Stimulated activated CD8-positive, alpha-beta memory T cell treated with anti-CD3 and anti-CD28 coated beads, Interleukin-15, amount 100 ng/mL, for 48 hours (primary cell): ENCODE measurements at places on chromosomes 4 and X.

DNA sequence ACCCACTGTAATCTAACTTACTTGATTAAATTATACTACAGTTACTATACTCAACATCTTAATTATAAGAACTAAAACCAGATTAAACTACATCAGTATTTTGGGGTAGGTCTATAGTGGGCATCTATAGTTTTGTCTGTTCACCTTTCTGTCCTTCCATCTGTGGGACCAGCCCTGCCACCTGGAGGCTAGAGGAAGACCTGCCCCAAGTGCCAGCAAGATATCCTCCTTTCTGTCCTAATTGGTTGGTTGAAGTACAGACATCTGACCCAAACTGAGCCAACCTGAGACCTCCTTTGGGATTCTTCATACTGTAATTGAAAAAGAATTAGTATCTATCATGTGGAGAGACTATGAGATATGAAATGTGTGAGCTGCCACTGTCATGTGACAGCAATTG lies 172.2 kb upstream of the TLL1 start:
- DNase-seq: no peak

DNA sequence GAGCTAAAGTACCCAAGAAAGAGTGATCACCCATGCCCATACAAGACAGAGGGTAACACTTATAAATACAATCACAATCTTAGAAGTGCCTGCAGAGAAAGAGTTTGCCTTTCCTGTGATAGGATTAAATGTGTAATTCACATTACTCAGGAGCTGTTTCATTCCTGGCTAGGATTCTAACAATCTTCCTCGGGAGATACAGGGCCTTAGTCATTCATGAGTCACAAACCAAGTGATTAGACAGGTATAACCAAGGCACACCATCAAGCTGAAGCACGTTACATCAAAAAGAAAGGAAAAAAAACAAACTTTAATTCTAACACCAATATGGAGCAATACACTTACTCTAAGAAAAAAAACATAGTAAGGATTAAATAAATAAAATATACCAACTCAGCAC lies 14.9 kb downstream of the ABCG2 start:
- no peak for DNase-seq

DNA sequence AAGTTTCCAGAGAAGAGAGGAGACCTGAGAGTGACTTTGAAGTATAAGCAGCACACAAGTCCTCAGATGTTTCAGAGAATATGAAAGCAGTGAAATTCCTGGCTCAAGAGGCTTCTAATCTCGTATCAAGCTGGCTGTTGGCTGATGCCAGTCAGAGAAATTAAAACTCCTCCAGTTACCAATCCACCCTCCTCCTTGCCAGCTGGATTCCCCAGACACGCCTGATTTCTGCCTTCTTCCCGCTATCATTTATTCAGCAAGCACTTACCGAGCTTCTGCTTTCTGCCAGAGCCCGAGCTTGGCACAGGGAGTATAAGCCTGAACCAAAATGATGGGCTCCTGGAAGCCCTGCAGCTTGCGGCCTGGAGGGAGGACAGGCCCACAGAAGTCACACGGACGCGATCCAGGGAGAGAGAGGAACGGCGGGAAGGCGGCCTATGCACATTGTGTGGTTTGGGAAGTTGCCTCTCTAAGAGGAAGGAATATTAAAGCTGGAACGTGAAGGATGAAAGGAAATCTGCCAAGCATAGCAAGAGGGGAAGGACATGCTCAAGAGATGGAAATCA lies 102.4 kb upstream of the TBL1X start:
- DNase-seq: no peak

DNA sequence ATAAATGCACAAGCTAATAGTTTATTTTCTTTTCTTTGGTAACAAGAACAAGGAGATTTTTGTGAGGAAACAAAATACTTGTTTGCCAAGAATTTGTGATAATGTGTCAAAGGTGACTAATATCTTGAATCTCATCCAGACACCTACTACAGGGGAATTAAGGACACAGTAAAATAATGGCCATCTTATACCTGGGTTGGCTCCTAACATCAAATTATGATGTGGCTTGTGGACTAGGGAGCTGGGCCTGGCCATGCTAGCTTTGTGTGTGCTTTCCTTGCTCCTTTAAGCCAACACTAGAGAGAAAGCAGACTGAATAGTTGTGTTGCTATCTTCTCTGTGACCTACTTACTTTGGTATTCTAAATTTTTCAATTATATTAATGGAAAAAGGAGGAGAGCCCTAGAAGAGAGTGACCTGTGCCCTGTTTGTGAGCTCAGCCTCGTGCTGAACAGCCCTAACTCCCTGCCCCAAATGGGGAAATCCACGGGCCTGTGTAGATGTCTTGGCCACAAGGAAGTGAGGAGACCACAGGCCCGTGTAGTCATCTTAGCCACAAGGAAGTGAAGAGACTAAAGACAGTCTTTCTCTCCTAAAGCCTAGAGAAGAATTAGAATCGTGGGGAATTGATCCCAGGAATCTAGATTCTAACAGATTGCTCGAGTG lies 23.3 kb downstream of the ARHGAP24 start:
- no peak for DNase-seq

DNA sequence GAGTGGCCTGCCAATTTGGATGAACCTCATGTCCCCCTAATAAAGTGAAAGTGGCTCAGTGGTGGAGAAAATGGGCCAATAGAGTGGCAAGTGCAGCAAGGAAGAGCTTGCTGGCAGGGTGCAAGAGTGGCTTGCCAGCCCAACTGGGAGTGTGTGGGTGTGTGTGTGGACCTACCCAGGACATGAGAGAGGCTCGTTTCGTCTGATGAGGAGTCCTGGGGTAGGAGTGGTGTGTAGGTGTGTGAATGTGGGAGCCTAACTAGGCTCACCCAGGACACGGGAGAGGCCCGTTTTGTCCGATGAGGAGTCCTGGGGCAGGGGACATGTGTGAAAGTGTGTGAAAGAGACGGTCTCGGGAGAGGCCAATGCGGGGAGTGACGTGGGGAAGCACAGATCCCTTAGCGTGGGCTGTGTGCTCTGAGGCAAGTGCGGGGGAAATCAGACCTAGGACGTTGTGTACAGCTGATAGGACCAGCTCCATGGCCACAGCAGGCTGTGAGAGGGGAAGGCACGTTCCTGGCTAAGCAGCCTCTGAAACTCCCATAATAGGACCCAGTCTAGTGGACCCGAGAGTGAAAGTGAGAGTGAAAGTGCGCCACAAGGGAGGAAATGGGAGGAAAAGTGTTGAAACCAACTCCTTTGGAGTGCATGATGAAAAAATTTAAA lies 5.3 kb downstream of the GAGE10 start:
- DNase-seq: no peak

GRCh38 chrX:52821079-52821760 lies 10.1 kb downstream of the XAGE5 start:
- DNase-seq: no peak

DNA sequence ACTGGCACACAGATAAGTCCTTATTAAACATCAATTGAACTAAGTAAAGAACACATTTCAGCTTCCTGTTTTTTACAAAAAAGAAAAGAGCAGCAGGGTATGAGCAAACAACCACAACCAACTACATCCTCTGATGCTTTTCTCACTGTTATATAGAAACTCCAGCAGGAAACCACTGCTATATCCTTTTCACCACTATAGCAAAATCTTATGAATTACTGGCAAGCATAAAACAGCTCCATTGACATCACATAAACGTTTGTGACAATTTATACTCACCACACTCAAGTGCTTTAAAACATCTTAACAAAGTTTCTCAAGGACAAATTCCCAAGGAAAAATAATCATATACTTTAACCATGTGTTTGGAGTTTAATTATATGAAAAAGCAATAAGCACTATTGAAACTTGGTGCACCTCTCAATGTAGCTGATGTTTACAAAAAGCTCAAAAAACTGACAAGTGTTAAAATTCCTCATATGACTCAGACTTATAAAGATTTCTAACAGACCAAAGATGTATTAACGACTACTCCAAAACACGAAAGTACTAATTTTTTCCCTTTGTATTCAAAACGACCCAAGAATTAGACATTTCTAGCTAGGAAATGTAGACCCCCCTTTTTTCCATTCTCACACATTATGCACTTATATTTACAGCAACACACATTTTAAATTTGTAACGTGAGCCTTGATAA lies 12.9 kb downstream of the GPRIN3 start:
- DNase-seq: no peak

GRCh38 chr4:42330002-42330592 lies 67.2 kb upstream of the SHISA3 start:
- no peak for DNase-seq

DNA sequence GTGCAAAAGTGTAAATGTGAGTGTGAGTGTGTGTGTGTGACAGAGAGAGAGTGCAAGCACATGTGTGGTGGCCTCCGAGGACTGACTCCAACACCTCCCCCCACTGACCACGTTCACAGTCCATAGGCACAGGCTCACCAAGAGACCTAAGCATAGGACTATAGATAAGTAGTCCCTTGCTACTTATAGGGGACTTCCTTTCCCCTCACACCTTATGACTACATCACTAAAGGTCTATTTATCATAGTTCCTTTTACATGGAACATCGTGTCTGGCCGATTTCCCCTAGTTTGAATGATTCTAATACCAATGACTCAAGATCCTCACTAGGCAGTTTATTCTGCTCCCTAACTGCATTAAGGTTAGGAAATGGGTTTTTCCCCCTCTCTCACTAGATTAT lies 17.8 kb downstream of the FRMPD3 start:
- no peak for DNase-seq

- DNase-seq: no peak
These were observed 68.7 kb downstream of the MEPE start for GRCh38 chr4:87901422-87901992.

GRCh38 chrX:19827088-19827487 lies 60.3 kb downstream of the SH3KBP1 start:
- DNase-seq: no peak

GRCh38 chrX:132216806-132217202 lies 2.4 kb downstream of the RAP2C start:
- DNase-seq: no peak

- DNase-seq: no peak
These were observed 453.1 kb downstream of the CCSER1 start for GRCh38 chr4:90580326-90580725.

GRCh38 chr4:70533211-70533610 lies 14.8 kb downstream of the AMTN start:
- DNase-seq: no peak

DNA sequence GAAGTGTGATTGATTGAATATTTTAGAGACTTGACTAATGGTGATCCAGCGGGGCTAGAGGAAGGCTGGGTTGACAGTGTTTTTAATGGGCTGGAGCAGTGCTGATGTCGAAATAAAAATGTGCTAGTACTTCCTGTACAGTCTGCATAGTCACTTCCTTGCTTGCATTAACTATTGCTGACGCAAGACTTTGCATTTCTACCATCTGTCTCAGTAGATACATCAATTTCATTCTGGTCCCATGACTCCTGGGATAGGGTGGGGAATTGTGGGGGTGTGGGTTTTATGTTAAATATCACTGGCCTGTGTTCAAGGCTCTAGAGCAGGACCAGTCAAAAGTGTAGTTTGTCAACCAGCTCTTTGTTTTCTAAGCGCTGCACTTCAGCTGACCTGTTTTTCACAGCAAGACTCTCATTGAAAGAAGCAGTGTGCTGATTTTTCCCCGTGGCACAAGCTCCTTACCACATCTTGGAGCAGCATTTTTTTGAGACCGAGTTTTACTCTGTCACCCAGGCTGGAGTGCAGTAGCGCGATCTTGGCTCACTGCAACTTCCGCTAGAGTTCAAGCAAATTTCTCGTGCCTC lies 35.2 kb upstream of the PHEX start:
- DNase-seq: no peak

- DNase-seq: no peak
These were observed 58.5 kb upstream of the NUDT6 start for GRCh38 chr4:122980860-122981259.

- DNase-seq: no peak
These were observed 67.4 kb upstream of the QRFPR start for GRCh38 chr4:121448231-121448630.

GRCh38 chrX:124232523-124233201 lies 99.8 kb upstream of the TEX13D start:
- no peak for DNase-seq

GRCh38 chr4:26719954-26720552 lies 136.2 kb downstream of the TBC1D19 start:
- no peak for DNase-seq

GRCh38 chrX:41377624-41378023 lies 43.7 kb downstream of the DDX3X start:
- DNase-seq: peak; percentile 15

DNA sequence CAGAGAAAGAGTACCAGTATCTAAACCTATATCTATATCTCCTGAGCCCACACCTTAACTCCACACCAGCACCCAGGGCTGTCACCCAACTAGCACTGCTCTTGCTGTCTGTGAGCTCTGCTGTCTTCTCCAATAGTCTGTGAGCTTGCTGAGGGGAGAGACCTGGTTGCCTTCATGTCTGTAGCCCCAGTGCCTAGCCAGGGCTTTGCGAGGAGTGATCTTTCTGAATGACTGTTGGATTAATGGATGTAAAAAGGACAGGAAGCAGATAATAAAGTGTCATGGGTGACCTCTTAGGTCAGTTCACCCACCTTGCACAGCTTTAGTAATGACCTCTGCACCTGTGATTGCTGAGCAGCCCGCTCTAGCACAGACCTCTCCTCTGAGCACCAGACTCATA lies 30.5 kb downstream of the CNGA2 start:
- no peak for DNase-seq

DNA sequence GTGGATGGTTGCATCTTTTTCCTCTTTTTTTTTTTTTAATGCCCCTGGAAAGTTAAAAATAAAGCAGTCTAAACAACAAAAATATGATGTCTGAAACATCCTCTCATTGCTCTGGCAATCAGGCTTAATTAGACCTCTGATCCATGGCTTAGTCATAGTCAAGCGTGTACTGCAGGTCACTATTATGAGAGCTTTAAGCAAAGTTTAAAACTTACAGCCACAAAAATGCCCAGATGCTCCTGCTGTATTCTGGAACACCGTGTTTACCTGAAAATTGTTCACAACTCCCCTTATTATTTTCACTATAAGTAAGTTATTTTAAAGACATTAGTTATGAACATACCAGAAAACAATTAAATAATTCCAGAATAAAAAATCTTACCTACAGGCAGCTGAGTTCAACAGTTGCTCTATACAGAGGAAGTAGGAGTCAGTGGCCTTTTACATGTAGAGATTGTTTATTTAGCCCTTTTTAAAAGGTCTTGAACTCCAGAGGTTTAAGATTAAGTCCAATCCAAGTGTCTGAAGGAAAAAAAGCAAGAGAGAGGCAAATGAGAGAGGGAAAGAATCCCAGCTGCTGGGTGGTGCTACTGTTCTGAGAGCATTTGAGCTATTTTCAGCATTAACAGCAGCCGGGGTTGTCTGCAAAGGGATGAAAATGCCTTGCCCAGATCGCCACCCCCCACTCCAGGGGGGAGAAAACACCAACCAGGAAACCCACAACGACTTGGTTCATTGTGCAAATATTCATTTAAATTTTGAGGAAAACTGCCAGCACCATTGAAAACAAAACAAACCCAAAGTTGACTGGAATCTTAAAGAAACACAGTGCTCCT lies 36.9 kb downstream of the SORBS2 start:
- DNase-seq: no peak
